ENCODE measurements at places on chromosomes 6 and 20.

GRCh38 chr20:50717974-50718761 is 13.2 kb upstream of the PARD6B start:
- H3K27me3 ChIP-seq, result no peaks in the 10 kb centered on the region
- H3K4me1 ChIP-seq, result no peaks in the 10 kb centered on the region
- no peak overlapping the region for H3K4me3 ChIP-seq
- no peak overlapping the region for H3K27ac ChIP-seq
- H3K36me3 ChIP-seq, result no peaks in the 10 kb centered on the region

DNA sequence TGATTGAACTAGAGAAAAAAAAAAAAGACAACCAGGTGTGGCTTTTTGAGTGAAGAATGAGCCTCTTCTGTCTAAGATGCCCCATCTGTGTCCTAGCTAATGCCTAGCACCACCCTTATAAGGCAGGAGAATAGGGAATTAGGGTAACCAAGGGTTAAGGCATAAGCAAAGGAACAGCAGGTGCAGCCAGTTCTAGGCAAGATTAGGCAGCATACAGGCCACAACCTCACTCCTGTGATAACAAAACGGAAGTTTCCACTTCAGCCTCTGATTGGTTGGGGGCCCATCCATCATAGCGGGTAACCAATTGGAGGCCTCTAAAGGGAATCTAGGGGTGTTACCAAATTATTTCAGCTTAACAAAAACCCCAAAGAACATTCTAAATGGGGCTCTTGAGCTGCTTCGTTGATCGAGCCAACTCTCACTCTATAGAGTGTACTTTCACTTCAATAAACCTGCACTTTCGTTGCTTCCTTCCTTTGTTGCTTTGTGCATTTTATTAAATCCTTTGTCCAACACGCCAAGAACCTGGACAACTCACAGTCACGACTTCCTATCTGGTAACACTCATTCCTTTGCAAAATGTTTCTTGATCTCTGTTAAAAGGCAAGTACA is 61.9 kb upstream of the TAGAP start:
- H3K27ac ChIP-seq, result no peak overlapping the region
- H3K4me1 ChIP-seq, result peaks cover 3% of the 10 kb centered on the region
- H3K36me3 ChIP-seq, result no peaks in the 10 kb centered on the region
- DNase-seq, result no peak

DNA sequence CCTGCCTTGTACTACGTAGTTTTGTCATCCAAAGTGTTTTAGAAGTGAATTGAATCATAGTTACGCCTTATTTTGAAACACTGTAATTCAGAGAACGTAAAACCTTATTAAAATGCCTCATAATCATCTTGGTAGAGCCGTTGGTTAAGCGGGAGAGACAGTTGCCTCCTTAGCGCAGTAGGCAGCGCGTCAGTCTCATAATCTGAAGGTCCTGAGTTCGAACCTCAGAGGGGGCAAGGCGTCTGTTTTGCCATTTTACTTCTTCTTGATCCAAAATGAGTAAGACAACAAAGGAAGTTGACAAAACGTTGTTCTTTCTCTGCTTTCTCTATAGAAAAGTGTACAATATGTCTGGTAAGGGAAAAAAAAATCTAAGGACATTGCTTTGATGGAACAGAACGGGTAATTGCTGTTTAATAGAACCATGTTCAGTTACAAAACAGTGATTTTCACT is 20.7 kb upstream of the TRIM27 start:
- H3K4me3 ChIP-seq, result peak overlapping the region; percentile 82
- peak; percentile 59 for DNase-seq
- H3K4me1 ChIP-seq, result 0 out of 2 replicates have a peak, but pooled peaks cover 2% of the 10 kb centered on the region
- no peaks in the 10 kb centered on the region for H3K36me3 ChIP-seq

GRCh38 chr6:4912559-4912958 is 91.3 kb downstream of the RPP40 start:
- no peak overlapping the region for H3K27ac ChIP-seq
- peaks cover 8% of the 10 kb centered on the region for H3K4me1 ChIP-seq
- DNase-seq, result peak; percentile 49
- H3K4me3 ChIP-seq, result no peak overlapping the region
- no peaks in the 10 kb centered on the region for H3K27me3 ChIP-seq
- no peaks in the 10 kb centered on the region for H3K36me3 ChIP-seq

DNA sequence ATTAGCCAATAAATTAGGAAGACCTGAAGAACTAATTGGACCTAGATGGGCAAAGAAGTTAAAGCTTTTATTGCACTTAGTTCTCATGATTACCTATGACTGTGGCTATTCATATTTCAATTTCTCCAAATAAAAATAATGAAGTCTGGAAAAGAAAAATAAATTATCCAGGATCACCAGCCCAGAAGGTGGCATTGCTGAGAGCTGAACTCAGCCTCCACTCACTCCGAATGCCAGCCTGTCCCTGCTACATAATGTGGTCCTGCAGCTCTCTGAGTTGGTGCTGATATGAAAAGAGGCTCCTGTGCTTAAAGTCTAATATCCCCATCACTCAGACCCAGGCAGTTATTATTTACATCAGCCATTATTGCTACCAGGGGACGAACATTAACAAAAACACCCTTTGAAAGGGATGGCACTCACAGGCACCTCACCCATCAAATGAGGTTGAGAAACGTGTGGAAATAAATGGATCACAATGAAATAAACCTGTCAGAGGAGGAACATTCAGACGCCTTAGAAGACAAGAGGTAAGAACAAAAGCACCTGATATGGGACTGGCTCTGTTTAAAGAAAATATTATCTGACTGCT is 649.7 kb upstream of the CHD6 start:
- no peak overlapping the region for H3K27ac ChIP-seq
- H3K4me1 ChIP-seq, result no peaks in the 10 kb centered on the region
- DNase-seq, result no peak
- no peaks in the 10 kb centered on the region for H3K27me3 ChIP-seq

GRCh38 chr20:2093159-2093781 is 8.4 kb upstream of the STK35 start:
- no peaks in the 10 kb centered on the region for H3K27me3 ChIP-seq
- no peak overlapping the region for H3K27ac ChIP-seq
- H3K4me1 ChIP-seq, result peaks cover 9% of the 10 kb centered on the region
- DNase-seq, result no peak
